ENCODE measurements at places on chromosomes 5 and 9. TPM values are rescaled to one million over a fixed set of nuclear protein-coding genes. Genes with fewer than 3 reads are reported as not detected.

Gene CXCL14
- total RNA-seq, result not detected

Gene NOXA1
- total RNA-seq, result 0.87 TPM

Gene CARTPT
- total RNA-seq, result not detected

Gene CCDC171
- 0.44 TPM for total RNA-seq

Gene DPM2
- 12.3 TPM for total RNA-seq

Gene SEPTIN8
- total RNA-seq, result 30.7 TPM

Gene TMEM174
- total RNA-seq, result not detected

Gene RNF224
- not detected for total RNA-seq

Gene FBP2
- total RNA-seq, result not detected

Gene DOLK
- total RNA-seq, result 22.0 TPM

Gene ZNF618
- total RNA-seq, result 8.1 TPM

Gene LCP2
- 0.22 TPM for total RNA-seq

Gene HK3
- total RNA-seq, result not detected

Gene SLC31A2
- 6.5 TPM for total RNA-seq

Gene FAM78A
- total RNA-seq, result 3.3 TPM

Gene CACFD1
- 9.2 TPM for total RNA-seq

Gene GDF9
- total RNA-seq, result not detected

Gene PLGRKT
- total RNA-seq, result 5.2 TPM

Gene PRKAA1
- 81.3 TPM for total RNA-seq

Gene ADAMTS13
- 0.44 TPM for total RNA-seq

Gene FBXO10
- 13.3 TPM for total RNA-seq
